Fibroblast of upper back skin (primary cell): ENCODE measurements at places on chromosomes 1 and 21.

DNA sequence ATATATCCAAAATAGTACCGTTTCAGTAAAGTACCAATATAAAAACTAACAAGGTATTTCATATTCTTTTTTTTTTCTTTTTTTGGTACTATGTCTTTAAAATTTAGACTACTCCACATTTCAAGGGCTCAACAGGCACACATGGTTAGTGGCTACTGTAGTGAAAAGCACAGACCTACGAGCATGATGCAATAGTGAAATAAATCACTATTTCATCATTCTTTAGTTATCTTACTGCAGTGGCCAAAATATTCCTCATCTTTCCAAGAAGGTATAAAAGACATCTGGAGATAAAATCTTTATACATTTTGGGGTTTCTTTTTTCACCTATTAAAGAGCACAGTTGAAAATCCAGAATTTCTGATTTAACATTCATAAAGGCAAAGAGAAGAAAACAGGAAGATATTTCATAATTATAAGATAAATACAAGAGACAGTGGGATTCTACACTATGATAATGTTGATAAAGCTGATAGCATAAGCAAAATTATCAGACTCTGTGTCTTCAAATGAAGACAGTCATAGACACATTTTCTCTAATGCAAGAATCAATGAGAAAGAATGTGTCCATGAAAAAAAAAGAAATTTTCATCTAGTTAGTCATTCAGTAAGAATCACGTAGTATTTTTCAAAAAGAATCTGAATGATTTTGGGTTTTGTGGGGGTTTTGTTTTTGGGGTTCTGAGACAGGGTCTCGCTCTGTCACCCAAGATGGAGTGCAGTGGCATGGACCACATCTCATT lies 41.9 kb downstream of the CEP170 start:
- peak; percentile 87 for DNase-seq

- DNase-seq = peak; percentile 91
Observed at GRCh38 chr1:47317841-47318240, 3.9 kb upstream of the STIL start.

DNA sequence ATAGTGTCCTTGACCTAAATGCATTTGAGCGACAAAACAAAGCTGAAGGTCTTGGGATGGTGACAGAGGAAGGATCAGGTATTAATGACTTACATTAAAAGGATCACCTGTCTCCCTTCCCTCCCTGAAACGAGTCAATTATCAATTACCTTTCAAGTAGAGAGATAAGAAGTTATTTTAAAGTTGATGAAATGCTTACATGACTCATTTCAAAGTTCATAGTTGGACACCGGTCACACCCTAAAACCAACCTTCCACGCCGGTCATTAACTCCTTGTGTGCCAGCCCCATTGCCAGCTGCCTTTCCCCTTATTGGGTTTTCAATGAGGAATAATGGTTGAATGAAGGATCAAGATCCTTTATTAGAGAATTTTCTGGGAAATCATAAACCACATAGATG lies 129.8 kb downstream of the ZP4 start:
- DNase-seq = no peak

GRCh38 chr21:24188506-24188905 lies 1418.8 kb downstream of the MRPL39 start:
- peak; percentile 57 for DNase-seq

- no peak for DNase-seq
Observed at GRCh38 chr1:204615881-204616280, 69.7 kb downstream of the LRRN2 start.

GRCh38 chr1:15077384-15077783 lies 76.2 kb upstream of the TMEM51 start:
- no peak for DNase-seq

GRCh38 chr1:160744852-160745520 lies 5.9 kb downstream of the SLAMF7 start:
- no peak for DNase-seq

DNA sequence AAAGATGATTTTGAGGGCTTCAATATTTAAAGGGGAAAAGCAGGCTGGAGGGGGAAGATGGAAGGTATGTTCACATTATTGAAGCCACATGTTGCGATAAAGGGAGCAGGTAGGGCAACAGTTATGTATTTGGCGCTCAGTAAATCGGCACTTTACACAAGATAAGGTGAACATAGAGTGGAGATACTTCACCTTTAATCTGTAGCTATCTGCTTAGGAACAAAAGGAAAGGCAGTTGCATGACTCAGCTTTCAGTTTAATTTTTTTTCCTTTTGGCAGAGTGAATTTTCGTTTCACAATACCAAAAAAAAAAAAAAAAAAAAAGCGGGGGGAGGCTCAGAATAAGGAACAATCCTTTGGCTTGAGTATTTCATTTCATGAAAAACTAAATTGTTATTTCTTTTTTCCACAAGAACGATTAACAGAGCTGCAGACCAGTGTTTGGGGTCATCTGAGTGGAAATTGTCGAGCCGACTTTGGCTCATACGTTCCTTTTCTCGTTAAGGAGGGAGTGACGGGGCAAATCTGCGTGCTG lies 1.1 kb upstream of the COQ8A start:
- DNase-seq = peak; percentile 43

GRCh38 chr1:211323156-211324063 lies 3.2 kb upstream of the TRAF5 start:
- DNase-seq = peak; percentile 68

DNA sequence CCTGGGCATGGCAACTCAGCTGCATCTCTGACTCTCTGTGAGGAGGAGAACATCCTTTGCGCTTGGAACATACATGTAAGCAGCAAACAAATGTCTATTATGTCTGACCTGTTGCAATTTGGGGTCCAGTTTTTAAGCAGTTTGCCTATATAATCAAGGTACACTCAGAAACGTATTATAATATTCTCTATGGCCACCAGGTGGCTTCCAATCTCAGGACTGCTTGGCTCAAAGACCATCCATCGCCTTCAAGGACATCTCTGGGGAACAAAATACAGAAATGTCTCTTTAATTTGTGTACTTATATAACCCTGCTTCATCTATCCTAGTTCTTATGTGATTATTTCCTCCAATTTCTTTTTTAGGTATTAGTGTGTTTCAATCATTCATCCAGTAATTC lies 227.2 kb downstream of the OLFM3 start:
- no peak for DNase-seq

- DNase-seq = no peak
Observed at GRCh38 chr1:83015163-83015562, 983.8 kb downstream of the TTLL7 start.

DNA sequence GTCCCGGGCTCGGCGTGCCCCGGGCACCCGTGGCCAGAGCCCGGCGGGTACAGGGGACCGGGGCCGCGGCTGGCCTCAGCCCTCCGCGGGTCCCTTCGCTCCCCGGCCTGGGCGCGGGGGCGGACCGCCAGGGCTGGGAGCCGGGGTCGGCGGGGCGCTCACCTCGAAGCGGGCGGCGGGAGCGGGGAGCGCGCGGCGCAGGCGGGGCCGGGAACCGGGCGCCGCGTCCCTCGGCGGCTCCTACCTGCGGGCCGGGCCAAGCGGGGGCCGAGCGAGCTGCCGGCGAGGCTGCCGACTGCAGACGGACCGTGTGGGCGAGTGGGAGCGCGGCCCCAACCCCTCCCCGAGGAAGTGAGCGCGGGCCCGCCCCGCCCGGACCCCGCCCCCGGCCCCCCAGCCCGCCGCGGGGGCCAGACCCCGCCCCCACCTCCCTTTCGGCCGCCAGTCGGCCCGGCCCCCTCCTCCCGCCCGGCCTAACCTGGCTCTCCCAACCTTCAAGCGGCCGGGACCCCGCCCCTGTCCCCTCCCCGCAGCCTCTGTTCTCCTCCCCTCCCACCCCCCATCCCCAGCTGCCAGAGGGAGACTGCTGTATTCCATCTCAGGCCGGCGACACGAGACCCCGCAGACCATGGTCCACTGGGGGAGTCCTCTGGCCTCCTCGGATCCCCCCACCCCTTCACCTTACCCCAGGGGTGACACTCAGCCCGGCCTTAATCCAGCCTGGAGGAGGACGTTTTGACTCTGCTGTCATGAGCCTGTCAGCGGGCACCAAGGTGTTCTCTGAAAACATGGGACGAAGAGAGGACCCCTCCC lies at the start of gene FHL3:
FHL3 (minus strand) TSS at position 320 of the 813 bp plus-strand sequence. CDS start 6,102 bp downstream, outside the sequence.
- peak; percentile 69 for DNase-seq

DNA sequence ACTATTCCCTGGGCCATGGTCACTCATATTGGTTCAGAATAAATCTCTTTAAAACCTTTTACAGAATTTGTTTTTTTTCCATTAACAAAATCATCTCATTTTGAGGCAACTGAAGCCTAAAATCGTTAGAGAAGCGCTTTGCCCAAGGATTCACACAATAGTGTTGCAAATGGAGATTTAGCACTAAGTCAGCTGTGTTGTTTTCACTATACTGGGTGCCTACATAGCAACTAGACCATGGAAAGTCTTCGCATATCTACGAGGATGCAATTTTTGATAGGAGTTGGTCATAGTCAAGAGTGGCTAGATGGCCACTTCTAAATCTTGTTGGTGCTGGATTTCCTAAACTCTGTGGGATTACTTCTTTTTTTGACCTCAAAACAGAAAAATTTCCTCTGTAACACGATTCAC lies 530 bp upstream of the TIPRL start:
- no peak for DNase-seq

DNA sequence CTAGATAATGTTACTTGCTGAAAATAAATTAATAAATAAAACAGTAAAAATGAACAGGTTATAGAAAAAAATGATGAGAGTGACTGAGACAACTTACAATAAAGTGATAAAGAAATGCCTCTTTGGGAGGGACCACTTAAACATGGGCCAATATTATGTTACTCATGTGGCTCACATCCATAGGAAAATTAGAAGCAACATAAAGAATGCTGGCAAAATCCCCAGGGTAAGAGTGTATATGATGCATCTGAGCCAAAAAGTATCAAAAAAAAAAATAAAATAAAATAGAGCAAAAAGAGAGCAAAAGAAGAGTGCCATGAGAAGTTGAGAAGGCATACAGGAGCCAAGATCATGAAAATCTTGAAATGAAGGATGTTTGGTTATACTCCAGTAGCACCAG lies 818.0 kb downstream of the LTN1 start:
- peak; percentile 41 for DNase-seq

GRCh38 chr1:212515329-212515760 lies 82.6 kb downstream of the NENF start:
- DNase-seq = no peak

GRCh38 chr1:17639703-17640340 lies 100.3 kb downstream of the ARHGEF10L start:
- DNase-seq = no peak

GRCh38 chr1:241678536-241678935 lies 26.5 kb downstream of the WDR64 start:
- no peak for DNase-seq

DNA sequence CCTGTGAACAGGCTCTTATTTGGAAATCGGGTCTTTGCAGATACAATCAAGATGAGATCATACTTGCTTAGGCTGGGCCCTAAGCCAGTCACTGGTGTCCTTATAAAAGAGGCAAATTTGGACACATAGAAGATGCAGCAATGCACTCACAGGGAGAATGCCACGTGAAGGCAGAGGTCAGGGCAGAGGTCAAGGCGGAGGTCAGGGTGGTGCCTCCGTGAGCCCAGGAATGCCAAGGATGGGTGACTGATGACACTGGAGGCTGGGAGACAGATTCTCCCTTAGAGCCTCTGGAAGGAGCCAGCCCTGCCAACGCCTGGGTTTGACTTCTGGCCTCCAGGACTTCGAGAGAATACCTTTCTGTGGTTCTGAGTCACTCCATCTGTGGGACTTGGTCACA lies 22.8 kb upstream of the C1orf174 start:
- DNase-seq = no peak

DNA sequence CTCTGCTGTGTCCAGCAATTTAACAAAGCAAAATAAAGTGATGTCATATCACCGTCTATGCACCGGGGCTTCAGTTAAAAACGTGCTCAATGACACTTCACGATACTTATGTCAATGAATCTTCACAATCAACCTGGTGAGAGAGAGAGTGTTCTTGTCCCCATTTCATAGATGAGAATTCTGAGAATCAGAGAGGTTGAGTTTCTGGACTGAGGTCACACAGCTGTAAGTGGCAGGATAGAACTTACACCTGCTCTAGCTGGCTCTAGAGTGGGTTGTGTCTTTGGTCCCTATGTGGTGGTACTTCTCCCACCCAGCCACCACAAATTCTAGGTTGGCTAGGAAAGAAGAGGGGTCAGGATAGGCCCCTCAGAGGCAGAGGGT lies 5.2 kb downstream of the NTRK1 start:
- DNase-seq = no peak

DNA sequence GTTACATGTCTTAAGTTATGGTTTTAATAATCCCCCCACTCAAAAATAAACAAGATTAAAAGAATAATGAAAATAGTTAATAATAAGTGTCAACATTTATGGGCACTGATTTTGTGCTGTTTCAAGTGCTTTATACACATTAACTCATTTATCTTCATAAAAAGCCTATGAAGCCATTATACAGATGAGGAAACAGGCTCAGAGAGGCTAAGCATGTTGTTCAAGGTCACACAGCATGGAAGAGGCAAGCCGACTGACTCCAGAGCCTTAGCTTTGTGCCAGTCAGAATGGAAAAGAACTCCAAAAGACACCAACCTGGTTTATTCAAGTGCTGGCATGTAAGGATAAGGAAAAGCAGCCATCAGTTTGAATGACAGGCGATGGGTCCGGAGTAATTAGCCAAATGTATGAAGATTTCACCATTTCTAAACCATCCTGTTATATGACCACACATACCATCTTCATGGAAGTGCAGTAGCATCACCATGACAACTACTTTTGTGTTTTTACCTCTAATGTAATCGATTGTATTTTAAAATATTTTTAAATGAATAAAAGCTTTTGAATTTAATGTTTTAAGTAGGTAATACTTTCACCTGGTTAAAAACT lies 14.4 kb upstream of the ID3 start:
- no peak for DNase-seq

- DNase-seq = peak; percentile 64
Observed at GRCh38 chr1:246417152-246417812, 89.8 kb downstream of the SMYD3 start.

DNA sequence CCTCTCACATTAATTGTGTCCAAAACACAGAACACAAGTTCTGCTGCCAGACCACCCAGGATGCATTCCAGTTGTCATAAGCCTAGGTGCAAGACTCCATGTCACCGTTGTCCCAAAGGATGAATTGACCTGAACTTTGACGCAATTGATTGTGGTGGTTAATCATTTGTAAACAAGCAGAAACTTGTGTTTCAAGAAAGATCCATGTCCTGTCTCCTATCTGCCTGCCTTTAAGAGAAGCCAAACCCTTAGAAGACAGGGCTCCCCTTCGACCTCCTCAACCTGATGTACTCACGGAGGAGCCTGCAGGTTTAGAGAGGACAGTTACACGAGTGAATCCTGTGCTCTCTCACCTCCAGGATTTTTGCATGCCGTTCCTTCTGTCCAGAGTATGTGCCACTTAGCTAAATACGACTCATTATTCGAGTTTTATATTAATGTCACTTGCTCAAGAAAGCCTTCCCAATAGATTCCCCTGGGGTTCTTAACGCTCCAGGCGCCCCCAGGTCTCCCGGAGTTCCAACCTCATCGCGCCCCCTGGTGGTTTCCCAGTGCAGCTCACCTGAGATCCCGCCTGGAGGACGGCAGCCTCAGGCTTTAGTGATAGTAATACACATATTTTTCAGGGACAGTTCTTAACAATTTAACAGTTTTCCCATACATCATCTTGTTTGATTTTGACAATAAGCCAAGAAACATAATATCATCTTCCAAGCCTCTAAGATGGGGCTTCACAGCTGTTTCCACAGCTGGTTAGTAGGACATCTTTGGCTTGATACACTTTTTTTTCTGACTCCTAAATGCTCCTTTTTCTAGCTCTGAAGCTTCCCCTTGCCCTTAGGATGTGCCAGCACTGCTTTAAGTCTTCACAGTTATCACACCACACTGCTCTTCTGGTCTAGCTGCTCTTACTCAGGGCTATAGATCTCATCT lies 2.4 kb upstream of the C8B start:
- DNase-seq = peak; percentile 40

- no peak for DNase-seq
Observed at GRCh38 chr1:9250411-9251381, 16.1 kb downstream of the H6PD start.
